ENCODE measurements at places on chromosomes 4 and X.

DNA sequence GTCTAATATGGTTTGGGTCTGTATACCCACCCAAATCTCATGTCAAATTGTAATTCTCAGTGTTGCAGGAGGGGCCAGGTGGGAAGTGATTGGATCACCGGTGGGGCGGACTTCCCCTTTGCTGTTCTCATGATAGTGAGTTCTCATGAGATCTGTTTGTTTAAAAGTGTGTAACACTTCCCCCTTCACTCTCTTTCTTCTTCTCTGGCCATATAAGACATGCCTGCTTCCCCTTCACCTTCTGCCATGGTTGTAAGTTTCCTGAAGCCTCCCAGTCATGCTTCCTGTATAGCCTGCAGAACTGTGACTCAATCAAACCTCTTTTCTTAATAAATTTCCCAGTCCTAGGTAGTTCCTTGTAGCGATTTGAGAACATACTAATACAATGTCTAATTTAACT lies 19.7 kb upstream of the SCRG1 start:
- no peak for DNase-seq

- DNase-seq = no peak
Measured at GRCh38 chr4:7153711-7154110, 38.6 kb upstream of the SORCS2 start.

- DNase-seq = no peak
Measured at GRCh38 chr4:1012034-1012739, 761 bp downstream of the FGFRL1 start.

DNA sequence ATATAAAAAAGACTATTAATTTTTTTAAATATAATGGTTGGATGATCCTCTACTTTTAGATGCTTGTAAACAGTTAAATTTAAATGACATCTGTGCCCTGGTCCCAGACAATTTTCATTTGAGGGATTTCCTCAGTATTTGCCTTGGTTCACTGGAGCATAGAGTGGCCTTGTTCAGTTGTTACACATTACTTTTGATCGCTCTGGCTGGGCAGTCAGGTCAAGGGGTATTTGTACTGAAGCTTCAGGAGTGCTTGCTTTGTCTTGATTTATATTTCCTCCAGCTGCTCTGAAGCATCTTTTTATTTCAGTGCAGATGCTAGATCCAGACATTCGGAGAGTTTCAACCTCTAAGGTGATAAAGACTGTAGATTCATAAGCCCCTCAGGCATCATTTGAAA lies 50.0 kb downstream of the COMMD8 start:
- DNase-seq = peak; percentile 10

- DNase-seq = peak; percentile 38
Measured at GRCh38 chrX:74536832-74537371, 77.5 kb downstream of the RLIM start.

DNA sequence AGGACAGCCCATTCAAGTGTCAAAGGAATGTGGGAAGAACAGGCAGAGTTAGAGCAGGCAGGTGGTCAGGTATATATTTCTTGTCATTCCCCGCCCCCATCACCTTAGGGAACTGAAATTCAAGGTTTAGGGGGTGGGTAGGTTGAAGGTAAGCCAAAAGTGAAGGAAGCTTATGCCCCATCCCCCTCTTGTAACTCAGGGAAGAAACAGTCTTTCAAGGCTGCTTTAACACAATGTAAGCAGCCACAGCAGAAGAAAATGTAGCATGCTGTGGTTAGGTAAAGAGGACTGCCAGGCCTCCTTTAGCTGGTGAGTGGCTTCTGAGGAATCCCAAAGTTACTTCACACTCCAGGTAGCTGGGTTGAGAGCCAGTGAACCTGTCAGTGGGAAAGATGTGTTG lies 122.3 kb downstream of the RS1 start:
- no peak for DNase-seq

- DNase-seq = no peak
Measured at GRCh38 chr4:161285461-161285860, 878.3 kb downstream of the FSTL5 start.

DNA sequence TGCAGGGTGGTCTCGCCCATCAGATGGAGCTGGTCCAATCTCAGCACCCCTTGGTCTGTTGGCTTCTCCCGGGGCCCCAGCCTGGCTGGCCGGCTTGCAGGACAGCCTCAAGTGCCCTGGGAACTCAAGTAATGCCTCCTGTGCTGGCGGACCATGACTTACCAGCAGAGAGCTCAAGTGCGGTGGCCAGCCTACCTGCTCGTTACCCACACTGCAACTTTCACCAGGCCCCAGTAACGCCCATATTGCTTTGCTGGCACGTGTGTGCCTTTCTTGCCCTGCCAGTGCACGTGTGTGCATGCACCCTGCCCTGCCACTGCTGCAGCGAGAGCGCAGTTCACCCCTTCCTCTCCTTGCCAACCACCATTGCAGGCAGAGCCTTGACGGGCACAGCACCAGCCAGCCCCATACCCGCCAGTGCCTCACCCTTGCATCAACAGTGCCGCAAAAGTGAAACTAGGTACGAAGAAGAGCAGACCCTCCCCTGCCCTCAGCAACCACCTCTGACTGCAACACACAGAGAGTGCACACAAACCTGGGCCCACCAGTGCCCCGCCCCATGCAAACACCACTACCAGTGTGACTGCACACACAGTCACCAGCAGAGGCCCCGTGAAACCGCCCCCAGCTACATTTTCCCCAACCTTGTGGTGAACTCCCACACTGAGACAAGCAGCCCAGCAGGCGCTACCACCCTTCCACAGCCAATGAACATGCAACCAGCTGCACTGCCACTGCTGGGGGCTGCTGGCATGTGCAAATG lies 88.9 kb upstream of the POU3F4 start:
- no peak for DNase-seq

GRCh38 chr4:8155660-8156421 lies 2.8 kb downstream of the ABLIM2 start:
- no peak for DNase-seq

GRCh38 chr4:127965803-127966175 lies 583 bp downstream of the ABHD18 start:
- peak; percentile 33 for DNase-seq

DNA sequence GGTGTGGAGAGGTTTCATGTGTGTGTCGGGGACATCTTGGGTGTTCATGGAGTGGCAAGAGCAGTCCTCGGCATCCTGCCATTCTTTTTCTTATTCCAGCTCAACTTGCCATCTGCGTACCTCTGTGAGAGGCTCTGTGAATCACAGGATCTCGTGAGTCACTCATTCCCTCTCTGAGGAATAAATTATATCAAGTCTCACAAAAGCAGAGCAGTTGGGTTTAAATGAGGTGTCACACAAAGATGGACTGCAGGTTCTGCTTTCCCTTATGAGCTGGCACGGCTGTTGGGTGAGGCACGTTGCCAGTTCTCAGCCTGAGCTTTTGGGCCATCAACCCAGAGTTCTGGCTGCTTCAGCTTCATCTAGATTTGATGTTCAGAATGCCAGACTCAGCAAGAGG lies 6.8 kb upstream of the OCIAD2 start:
- DNase-seq = no peak

DNA sequence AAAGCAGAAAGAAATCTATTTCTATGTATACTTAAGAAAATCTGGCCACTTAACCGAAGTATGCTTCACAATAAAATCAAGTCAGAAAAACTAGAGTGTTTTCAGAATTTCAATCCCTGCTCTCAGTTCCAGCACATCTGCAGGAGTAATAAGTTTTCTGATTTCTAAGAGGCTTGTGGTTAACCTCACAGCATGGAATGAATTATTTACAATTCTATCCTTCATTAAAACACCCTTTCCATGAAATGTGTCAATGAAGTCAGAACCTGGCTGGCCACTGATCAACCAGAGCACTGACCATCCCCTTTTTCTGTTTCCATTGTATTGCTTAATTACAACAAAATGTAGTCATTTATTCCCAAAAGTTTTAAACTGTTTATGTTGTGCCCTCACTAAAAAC lies 781.4 kb upstream of the INTU start:
- DNase-seq = no peak

DNA sequence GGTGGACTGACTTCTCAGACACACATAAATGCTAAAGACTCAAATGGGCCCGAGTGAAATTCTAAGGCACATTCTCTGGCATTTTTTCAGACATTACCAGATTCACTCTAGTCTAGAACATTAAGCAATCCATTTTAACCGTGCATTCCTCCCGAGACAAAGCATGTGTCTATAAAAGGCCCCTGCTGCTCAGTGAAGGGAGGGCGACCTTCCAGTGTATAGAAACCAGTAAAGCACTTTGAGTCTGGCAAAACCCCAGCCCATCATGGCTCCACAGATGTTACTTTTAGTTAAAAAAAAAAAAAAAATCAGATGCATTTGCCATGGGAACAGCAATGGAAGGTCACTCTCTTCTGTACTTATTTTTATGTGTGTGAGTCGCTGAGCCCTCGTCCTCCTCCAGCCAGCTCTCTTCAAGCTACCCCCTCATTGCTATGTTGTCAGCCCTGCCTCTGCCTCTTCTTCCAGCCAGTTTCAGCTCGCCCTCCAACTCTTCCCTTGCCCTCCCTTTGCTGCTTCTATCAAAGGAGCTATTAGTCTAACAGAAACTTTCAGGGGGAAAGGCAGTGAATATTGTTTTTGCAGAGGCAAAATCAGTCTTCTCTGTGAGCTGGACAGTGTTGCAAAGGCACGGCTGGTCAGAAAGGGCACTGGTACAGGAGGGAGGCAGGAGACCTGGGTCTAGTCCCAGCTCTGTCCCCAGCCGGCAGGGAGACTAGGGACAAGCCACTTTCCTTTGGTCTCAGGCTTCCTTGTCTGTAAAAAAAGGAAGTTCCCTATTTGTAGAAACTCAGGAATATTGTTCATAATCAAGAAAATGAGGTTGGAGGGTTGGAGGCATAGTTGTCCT lies 644.2 kb downstream of the ZNF674 start:
- DNase-seq = no peak

- no peak for DNase-seq
Measured at GRCh38 chr4:148283665-148284064, 158.5 kb downstream of the NR3C2 start.

GRCh38 chr4:174016251-174016650 lies 267.2 kb downstream of the FBXO8 start:
- no peak for DNase-seq

GRCh38 chr4:140568507-140569306 lies at the start of gene UCP1:
TSS of gene UCP1 (minus strand) at chr4:140568961. CDS start at chr4:140568729, 232 bp downstream.
- no peak for DNase-seq

- no peak for DNase-seq
Measured at GRCh38 chr4:152831416-152831815, 51.7 kb downstream of the ARFIP1 start.

DNA sequence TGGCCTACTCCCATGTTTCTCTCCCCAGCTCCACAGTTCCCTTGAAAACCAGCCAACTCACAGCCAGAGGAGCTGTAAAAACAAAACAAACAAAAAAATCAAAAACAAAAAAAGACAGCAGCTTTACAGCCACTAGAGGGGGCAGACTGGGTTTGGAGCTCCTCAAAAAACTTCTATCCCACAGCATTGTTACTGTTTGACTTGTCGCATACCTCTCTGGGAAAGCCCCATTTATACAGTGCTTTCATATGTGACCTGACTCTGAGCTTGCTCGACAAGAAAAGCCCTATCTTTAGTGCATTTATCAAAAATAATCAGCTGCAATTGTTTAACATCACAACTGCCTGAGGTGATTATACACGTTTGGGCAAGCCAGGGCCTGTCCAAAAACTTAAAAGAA lies 21.6 kb downstream of the TSPAN6 start:
- peak; percentile 21 for DNase-seq

- no peak for DNase-seq
Measured at GRCh38 chrX:54248309-54248708, 65.3 kb upstream of the FAM120C start.

DNA sequence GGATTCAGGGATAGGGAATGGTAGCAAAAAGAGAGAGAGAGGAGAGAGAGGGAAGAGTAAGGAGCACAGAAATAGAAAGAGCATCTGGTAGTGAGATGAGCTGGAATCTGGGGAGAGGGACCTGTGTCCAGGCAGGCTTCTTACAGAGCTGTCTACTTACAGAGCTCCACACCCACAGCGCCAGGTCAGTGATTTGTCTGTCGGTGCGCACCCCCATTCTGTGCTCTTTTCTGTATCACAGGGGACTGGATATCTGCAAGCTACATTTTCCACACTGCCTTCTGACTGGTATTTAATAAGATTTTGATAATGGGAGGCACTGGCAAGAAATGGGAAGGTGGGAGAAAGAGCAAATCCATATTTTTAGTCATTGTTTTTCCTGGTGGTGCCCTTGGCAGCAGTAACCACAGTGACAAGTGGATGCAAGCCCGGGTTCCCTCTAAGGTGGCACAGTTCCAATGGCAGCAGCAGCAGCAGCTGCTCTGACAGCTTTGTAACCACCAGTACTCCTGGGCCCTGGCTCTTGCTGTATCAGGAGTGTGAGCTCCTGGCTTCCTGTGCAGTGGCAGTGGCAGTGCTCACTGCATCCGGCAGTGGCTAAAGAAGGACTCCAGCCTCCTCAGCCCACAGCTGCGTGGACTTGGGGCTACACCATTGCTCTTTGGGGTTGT lies 300.5 kb downstream of the TRIML1 start:
- no peak for DNase-seq

DNA sequence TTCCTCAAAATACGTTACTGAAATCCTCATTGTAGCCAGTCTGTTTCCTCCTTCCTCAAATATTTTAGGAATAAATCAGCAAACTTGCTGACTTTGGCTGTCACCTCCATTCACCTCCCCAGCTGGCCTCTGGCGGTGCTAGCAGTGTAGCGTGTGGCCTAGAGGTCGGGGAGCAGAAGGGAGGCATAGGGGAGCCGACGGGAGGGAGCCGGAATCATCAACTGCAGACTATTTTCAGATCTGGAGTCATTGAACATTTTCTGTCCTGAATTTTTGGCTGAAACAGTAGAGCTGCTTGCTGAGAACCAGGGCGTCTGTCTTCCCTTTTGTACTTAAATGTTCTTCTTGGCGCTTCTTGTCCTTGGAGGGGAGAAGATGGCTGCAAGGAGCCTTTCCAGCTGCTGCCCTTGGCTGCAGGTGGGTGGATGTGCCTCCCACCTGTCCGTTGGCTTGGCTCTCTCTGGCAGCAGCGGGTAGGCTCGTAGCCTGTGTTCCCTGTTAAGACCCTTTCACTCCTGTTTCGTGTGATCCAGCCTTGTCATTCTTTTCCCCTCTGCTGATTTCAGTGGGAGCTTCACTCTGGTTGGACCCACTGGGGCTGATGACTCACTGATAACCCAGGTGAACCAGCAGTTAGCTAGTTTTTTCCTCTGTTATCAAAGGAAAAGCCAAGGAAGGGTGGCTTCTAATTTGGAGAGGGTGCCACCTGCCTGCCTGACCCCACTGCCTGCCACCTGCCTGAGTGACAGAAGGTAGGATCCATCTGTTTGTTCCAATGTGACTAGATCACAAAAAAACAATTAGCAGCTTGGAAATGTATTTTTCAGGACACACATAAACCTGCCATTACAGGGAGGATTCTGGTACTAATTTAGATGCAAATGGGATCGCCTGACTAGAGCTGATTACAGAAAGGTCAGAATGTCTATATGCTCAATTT lies 135.9 kb downstream of the GATB start:
- DNase-seq = no peak
